Peyer's patch (tissue), 4 donors: ENCODE measurements at places on chromosomes 7 and 10. TPM values are rescaled to one million over a fixed set of nuclear protein-coding genes. Genes with fewer than 3 reads are reported as not detected.

The MEOX2 gene
- total RNA-seq = 1.3 TPM

The OR13A1 gene
- not detected for total RNA-seq

The PIK3CG gene
- 11.5 TPM for total RNA-seq

The ZNF282 gene
- 22.8 TPM for total RNA-seq

The CALML5 gene
- total RNA-seq = not detected

The WASHC2C gene
- 46.1 TPM for total RNA-seq

The PSTK gene
- total RNA-seq = 1.2 TPM

The LLCFC1 gene
- total RNA-seq = not detected

The ICA1 gene
- total RNA-seq = 61.9 TPM

The TCTN3 gene
- 5.0 TPM for total RNA-seq

The CFTR gene
- total RNA-seq = 58.6 TPM

The PLXNA4 gene
- total RNA-seq = 3.8 TPM

The GPR37 gene
- not detected for total RNA-seq

The PDE6C gene
- total RNA-seq = not detected

The EBLN1 gene
- total RNA-seq = not detected

The PPP1R17 gene
- total RNA-seq = not detected

The ADRA2A gene
- total RNA-seq = 5.6 TPM

The MMP21 gene
- total RNA-seq = 1.2 TPM

The ZPBP gene
- not detected for total RNA-seq

The FAM204A gene
- 27.3 TPM for total RNA-seq

The TRA2A gene
- total RNA-seq = 30.5 TPM

The HTR5A gene
- not detected for total RNA-seq

The PCLO gene
- total RNA-seq = 6.6 TPM

The ACTL6B gene
- not detected for total RNA-seq

DNA sequence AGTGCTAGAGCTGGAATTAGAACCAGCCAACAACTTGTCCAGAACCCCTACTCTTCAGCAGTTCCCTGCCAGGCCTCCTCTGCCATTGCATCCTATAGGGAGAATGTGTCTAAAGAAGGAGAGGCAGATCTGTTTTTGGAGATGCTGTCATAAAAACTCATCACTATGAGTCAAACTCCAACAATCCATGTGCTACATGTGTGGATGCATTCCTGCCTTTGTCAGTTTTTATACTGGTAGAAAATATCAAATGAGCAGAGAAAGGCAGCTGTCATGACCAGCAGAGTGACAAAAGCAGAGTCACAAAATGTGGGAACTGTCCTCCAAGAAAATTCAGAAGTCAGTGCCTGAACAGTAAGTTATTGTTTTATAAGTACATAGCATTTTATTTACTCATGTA is 93.0 kb downstream of the ABLIM1 start:
- no peak for DNase-seq

GRCh38 chr7:13886356-13886755 is 103.1 kb downstream of the ETV1 start:
- DNase-seq = no peak

DNA sequence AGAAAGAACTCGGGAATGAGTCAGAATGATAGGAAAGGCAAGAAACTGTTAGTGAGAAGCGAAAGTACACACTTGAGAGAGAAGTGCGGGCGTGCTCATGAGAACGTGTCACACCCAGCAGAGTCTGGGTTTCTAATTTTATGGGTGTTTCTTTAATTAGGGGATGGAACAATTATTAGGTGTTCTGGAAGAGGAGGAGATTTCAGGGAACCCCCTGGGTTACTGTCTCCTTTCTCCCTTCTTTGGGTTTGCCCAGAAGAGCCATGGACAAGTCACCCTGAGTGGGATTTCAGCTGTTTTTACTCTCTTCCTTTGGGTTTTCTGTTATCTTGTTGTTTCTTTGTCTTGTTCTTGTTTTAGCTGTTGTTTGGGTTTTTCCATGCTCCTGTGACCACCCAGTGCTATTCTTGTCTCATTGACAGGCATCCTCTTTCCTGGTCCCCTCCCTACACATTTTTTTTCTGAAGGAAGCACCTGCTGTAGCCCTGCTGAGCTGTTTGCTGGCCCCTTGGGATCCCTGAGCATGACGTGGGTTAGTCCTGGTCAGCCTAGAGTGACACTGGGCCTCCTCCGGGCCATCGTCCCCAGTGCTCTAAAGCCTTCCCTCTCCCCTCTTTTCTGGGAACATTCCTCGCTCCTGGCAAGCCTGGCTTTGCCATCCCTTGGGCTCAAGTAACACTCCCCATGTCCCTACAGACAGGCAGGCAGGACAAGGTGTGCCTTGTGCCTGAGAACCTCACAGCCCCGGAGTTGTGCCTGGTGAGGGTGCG is 3.5 kb downstream of the SH2D4B start:
- no peak for DNase-seq

GRCh38 chr10:88221010-88221973 is 357.9 kb downstream of the PTEN start:
- DNase-seq = no peak

GRCh38 chr10:100811261-100811660 is 65.9 kb downstream of the PAX2 start:
- DNase-seq = no peak

DNA sequence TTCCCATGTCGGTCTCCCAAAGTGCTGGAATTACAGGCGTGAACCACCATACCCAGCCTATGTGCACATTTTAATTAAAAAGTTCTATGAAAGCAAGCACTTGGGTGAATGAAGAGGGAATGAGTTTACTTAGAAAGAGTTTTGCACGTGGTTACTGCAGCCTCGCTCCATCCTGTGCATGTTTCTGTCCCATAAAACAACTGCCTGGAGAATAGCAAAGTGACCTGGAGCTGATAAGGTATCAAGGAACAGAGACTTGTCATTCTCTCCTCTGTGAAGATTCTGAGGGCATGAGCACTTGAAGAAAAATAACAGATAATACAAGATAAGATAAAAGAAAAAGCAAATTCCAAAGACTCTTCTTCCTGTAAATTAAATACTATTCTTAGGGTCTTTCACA is 112.2 kb upstream of the JCAD start:
- DNase-seq = no peak

- no peak for DNase-seq
Measured at GRCh38 chr7:116465125-116465524, 34.4 kb upstream of the CAV2 start.

- no peak for DNase-seq
Measured at GRCh38 chr7:26937306-26937705, 72.9 kb upstream of the SKAP2 start.

DNA sequence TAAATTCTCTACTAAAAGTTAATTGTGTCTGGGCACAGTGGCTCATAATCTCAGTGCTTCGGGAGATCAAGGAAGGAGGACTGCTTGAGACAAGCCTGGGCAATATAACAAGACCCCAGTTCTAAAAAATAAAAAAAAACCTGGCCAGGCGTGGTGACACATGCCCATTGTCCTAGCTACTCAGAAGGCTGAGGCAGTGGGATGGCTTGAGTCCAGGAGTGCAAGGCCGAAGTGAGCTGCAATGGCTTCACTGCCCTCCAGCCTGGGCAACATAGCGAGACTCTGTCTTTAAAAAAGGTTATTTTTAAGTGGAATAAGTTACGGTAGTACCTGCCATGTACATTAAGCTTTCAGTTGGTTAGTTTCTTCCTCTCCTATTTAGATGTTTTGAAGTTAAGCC is 28.9 kb downstream of the CDK14 start:
- no peak for DNase-seq

DNA sequence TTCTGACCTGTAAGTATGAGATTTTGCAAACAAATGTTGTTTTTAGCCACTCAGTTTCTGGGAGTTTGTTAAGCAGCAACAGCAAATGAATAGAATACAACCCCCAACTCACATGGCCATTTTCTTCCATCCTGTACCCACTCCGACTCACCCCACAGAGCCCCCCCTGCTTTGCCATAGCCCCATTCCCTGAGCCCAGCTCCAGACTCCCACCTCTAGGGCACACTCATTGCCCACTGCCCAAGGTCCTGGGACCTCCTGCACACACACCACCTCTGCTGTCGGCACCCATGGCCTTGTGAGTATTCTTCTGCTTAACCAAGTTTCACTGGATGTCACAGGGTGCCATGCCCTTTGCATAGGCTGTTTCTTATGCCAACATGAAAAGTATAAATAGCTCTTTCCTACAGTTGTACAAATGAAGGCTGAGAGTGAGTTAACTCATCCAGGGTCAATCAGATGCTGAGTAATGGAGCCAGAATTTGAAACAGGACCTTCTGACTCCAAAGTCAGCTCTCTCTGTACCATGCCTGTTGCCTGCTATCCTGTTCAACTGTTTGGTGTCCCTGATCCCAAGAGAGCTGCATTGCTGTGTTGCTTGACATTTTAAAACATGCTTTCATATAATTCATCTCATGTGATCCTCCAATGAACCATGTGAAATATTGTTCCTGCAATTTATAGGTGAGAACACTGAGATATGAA is 367.8 kb upstream of the ZMIZ1 start:
- no peak for DNase-seq

DNA sequence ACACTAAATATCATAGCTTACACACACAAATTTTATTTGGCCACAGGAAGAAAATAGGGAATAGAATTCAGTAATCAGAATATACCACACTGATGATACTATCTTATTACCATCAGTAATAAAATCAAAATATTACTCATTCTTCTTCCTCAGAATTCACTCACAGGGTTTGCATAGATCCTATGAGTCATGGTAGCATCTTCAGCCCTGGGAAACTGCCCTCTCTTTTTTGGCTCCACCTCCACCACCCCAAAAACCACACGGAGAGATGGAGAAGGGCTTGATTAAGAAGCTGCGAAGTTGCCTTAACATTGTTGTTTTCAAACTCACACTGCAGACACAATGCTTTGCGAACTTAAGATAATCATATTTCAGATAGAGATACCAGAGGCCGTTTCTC is 154.1 kb upstream of the AHR start:
- no peak for DNase-seq

DNA sequence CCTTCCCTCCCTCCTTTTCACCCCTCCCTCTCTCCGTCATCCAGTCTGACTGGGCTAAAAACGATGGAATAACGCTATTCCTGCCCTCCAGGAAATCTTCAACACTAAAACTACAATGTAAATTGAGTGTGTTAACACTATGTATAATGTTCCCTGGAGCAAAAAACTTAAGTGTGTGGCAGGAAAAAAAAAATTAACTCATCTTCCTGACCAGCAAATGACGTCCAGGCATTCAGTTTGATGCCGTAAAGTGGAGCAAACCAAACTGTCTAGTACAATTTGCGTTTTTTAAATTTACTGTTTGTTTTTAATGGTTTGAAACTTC is 545 bp upstream of the MTPN start:
- no peak for DNase-seq

DNA sequence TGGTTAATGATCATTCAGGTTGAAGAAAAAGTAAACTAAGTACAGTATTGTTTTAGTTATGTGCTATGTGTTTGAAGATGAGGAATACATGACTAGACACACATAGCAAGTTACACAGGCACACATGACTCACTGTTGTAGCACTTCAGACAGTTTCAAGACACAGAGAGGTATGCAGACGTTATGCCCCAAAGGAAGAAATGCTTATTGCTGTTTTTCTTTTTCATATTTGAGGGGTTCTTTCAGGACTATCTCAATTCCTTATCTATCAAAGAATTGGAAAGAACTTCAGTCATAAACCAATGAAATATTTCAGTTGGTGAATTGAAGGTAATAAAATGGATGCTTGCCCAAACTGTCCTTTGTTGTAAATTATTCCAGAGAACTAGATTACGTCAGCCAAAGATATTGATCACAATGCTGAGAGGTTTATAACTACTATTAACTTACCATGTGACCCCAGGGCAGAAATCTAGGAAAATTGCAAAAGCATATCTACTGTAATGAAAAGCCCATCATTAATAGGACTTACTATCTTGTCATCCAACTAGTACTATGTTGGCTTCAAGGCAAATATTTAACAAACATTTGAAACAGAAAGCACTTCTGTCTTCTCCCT is 61.2 kb upstream of the CAPZA2 start:
- no peak for DNase-seq

GRCh38 chr10:97117372-97117771 is 68.4 kb downstream of the SLIT1 start:
- no peak for DNase-seq

GRCh38 chr10:68924593-68924992 is 23.5 kb downstream of the DDX50 start:
- no peak for DNase-seq

GRCh38 chr10:119896061-119896655 is 3.6 kb downstream of the SEC23IP start:
- no peak for DNase-seq

DNA sequence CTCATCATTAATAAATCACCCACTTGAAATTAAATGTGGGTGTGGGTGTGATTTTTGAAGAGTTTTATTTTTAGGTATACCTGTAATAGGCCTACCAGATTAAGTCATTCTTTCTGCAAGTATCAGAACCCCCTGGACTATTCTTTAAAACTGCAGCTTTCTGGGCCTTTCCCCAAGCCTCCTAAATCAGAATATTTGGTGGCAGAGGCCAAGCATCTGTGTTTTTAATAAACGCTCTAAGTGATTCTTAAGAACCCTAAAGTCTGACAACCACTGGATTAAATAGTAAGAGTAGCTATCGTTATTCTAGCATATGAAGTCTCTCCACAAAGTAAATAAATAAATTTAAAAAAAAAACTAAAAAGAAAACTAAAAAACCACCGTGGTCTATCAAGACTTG is 703.0 kb upstream of the NRP1 start:
- DNase-seq = no peak

- DNase-seq = no peak
Measured at GRCh38 chr7:83546586-83546985, 102.4 kb downstream of the SEMA3E start.

- DNase-seq = no peak
Measured at GRCh38 chr7:25615003-25615402, 386.7 kb upstream of the NPVF start.

- no peak for DNase-seq
Measured at GRCh38 chr10:110883924-110884323, 12.2 kb downstream of the PDCD4 start.

DNA sequence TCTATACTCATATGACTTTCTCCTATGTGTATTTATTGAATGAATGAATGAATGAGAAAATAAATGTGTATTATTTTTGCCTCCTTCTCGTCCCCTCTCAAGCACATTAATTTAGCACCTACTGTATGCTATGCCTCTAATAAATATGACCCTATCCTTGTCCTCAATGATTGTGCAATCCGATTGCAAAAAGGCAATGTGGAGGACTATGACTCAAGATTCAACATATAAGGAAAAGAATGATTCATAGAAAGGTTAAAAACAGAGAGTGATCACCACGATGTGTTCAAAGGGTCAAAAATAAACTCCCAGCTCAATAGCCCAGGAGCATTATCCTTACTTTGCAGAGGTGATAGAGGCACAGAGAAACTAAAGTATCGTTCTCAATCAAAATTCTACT is 322.8 kb upstream of the SORCS1 start:
- DNase-seq = no peak

DNA sequence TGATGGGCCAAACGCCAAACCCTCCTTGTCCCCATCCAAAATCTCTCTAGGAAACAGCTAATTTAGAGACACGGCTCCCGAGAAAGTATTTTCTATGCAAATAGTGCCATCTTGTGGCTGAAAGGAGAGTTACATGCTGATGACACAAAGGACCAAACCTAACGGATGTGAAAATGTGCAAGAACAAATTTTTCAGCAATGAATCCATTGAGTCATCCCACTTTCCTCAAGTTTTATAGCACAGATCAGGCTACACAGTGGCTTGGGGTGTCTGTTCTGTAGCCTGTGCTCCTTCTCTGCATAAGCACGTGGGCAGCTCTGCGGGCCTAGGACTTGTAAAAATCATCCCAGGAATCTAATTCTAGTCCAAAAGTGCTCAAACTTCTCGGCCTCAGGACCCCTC is 154.8 kb upstream of the PRR15 start:
- DNase-seq = no peak

GRCh38 chr7:34299066-34299465 is 359.0 kb upstream of the NPSR1 start:
- DNase-seq = no peak

GRCh38 chr7:116445447-116446211 is 53.9 kb upstream of the CAV2 start:
- DNase-seq = no peak
